Activated T-helper 1 cell treated with anti-CD3 and anti-CD28 coated beads, Interleukin-2, amount 50 U/mL, for 16 hours (primary cell): ENCODE measurements at places on chromosomes 11 and 22.

GRCh38 chr11:84333221-84333620, 1047.1 kb upstream of the CCDC90B start:
- no peak for DNase-seq

- DNase-seq: no peak
Observed at GRCh38 chr11:4459500-4459899, 10.4 kb downstream of the OR52K2 start.

DNA sequence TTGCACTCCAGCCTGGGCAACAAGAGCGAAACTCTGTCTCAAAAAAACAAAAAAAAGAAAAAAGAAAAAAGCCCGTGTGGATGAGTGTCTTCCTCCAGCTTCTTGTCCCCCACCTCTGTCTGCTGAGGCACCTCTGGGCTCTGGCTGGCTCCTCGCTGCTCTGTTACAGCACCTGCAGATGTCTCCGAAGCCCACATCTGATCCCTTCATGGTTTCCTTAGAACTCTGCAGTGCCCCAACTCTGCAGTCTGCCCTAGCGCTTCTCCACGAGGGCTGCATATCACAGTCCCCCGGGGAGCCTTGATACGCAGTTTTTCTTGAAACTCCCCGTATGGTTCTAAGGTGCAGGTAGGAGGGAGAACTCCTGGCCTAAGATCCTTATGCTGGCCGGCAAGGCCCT, 15.9 kb downstream of the KCTD17 start:
- DNase-seq: no peak

- no peak for DNase-seq
Observed at GRCh38 chr11:59199546-59200422, 12.9 kb downstream of the MPEG1 start.

- DNase-seq: no peak
Observed at GRCh38 chr11:123740787-123741158, 687 bp downstream of the ZNF202 start.

GRCh38 chr22:26789951-26790350, 132.6 kb downstream of the MIAT start:
- DNase-seq: no peak

DNA sequence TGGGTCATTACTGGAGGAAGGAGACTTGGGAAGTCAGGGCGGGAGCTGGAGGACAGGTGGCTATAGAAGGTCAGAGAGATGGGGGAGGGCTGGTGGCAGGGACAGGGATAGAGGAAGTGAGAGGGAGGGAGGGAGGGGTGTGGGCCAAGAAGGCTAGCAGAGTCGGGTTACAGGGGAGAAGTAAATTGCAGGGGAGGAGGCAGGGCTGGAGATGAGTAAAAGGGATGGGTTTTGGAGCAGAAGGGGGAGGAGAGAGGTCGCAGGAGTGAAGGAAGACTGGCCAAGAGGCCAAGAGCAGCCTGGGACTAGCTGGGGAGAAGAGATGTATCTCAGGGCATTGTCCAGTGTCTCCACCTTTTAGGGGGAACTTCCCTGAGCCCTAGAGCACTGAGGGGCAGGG, 33.0 kb downstream of the LRRC10B start:
- DNase-seq: no peak

DNA sequence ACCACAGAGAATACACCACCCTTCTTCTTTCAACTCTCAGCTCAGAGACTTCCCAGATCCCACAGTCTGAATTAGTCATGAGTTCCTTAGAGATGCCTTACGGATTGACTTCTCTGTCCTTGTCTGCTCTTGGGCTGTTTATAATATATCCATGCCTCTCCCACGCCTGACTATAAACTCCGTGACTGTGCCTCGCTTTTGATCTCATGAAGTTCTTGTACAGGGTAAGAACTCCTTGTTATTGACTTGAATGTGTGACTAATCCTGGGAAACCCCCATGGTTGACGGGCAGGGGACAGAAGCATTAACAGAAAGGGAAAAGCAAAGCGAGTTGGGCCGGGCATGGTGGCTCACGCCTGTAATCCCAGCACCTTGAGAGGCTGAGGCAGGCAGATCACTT, 62.4 kb upstream of the POU2AF1 start:
- DNase-seq: no peak

DNA sequence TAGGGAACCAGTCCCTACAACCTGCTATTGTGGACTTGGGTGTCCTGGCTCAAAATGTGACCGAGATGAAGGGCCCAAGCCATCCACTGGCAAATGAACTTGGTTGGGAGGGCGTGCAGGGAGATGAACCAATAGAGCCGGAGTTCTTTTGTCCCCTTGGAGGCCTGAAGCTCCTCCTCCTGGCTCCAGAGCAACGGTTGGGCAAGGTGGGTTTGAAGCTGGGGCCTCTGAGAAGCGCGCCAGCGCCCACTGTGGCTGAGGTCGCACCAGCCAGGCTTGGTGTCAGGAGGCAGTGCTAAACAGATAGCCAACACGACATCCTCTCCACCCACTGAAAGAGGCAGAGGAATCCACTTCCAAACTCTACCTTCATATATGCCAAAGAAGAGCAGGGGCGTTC, 36.0 kb upstream of the PACSIN2 start:
- no peak for DNase-seq

DNA sequence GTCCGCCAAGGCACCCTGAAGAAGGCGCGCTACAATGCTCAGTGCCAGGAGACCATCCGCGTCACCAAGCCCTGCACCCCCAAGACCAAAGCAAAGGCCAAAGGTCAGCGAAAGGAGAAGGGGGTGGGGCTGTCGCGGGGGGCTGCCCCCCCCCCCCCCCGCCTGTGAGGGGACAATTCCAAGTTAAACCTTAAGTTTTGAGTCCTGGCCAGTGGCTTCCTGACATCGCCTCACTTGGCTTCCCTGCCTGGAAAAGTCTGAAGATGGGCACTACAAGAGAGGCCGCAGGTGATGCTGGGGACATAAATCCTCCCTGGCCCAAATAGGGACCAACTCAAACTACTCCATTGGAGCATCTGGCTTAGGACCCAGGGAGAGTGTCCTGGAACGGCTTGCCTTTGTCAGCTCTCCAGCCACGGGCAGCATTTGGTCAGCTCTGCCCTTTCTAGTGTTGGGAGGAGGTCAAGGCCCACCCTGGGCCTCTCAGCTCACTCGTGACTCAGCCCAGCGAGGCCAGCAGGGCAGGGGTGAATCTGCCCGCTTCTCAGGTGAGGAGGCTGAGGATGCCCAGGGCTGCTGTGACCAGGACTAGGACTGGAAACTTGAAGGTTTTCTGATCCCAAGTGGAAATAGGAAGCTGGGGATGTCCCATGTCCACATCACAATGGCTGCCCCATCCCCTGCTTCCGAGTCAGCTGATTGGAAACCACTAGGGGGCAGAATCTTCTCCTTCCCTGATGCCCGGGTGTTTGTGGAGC, 1.4 kb downstream of the MDK start:
- DNase-seq: no peak

- no peak for DNase-seq
Observed at GRCh38 chr11:19366992-19367709, 126.4 kb upstream of the E2F8 start.

DNA sequence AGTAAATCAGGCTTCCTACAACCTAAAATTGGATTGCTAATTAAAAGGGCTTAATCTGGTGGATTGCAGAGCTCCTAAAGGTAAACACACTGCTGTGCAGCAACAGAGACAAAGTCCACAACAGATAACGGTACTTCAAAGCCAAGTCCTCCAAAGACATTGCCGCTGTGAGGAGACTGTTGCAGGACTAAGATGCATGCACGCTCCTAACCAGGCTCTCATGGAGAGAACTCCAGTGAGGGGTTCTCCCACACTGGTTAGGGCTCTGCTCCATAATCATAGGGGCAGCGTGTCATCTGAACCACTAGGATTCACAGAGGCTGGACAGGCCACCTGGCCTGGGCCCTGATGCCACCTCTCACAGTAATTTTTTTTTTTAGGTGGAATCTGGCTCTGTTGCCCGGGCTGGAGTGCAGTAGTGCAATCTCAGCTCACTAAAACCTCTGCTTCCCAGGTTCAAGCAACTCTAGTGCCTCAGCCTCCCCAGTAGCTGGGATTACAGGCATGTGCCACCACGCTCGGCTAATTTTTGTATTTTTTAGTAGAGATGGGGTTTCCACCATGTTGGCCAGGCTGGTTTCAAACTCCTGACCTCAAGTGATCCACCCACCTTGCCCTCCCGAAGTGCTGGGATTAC, 56.9 kb upstream of the ARFGAP3 start:
- DNase-seq: no peak

- DNase-seq: no peak
Observed at GRCh38 chr11:133127741-133128140, 404.6 kb downstream of the OPCML start.

DNA sequence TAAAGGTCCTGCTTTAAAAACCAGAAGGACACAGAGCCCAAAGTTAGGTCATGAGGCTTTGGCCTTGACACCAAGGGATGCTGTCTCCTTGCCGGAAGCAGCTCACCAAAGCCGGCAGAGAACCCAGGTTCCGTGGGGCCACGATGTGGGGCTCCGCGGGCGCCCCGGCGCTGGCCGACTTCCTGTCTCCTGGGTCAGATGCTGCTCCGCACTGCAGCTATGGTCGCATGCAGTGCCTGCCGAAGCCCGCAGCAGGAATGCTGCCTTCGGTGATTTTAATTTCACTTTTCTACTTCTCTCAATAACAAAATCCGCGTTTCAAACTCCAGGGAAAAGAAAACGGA, 454 bp upstream of the OTUB1 start:
- no peak for DNase-seq

DNA sequence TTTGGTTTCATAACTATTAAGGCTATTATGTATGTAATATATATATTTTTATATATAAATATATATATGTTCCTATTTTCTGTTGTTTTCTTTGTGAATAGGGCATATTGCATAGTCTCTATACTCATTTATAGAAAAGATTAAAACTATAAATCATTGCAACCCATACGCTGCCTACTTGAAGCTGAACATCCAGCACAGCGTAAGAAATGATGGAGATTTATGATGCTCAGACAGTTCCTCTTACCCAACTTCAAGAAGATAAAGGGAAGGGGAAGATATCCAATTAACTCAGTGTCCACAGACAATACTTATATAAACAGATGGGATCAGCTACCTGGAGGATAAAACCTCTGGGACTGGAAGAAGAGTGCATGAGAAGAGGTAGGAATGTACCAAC, 791.7 kb downstream of the FAM181B start:
- DNase-seq: no peak

- DNase-seq: no peak
Observed at GRCh38 chr11:1208144-1208393, 14.8 kb upstream of the MUC5B start.

DNA sequence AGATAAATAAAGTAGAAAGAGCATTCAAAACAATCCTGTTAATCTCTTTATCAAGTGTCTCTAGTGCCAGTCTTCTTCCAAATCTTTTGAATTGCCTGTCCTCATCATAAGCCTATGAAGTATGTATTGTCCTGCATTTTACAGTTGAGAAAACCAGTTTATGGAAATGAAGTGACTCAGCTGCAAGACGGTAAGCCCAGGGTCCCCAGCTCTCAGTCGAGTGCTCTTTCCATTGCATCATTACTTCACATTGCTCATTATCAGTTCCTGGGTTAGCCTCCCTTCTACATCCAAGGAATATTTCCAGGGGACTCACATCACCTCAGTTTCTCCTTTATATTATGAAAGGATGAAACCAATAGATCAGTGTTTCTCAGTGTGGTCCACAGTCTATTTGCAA, 9.1 kb upstream of the P4HA3 start:
- DNase-seq: no peak

DNA sequence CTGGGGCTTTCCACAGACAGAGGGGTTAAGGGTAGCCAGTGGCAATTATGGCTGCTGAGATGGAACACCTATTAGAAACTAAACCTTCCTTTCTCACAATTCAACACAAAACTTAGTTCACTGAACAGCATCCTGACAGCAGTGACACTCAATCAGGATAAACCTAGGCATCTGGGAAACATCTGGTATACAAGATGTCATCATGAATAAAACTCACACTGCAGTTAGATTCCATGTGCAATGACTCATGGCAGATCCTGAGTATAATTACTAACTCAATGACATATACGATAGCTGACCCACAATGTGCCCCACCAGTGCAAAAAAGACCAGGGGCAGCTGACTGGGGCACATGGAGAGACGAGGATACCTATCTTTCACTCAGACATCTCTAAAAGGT, 17.7 kb downstream of the RBFOX2 start:
- DNase-seq: no peak

DNA sequence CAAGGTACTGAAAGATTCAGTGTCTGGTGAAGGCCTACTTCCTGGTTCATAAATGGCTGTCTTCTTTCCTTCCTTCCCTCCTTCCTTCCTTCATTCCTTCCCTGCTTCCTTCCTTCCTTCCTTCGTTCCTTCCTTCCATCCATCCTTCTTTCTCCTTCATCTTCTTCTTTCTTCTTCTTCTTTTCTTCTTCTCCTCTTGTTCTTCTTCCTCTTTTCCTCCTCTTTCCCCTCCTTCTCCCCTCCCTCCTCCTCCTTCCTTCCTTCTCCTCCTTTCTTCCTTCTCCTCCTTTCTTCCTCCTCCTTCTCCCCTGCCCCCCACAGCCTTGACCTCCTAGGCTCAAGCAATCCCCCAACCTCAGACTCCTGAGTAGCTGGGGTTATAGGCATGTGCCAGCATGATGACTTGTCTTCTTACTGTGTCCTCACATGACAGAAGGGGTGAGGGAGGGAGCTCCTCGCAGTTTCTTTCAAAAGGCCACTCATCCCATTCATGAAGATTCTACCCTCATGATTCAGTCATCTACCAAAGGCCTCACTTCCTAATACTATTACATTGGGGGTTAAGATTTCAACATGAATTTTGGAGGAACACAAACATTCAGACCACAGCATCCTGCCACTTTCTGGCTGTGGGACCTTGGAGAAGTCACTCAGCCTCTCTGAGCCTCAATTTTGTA, 22.6 kb upstream of the CCDC134 start:
- DNase-seq: no peak

- no peak for DNase-seq
Observed at GRCh38 chr22:19548964-19549363, 24.8 kb upstream of the CLDN5 start.

DNA sequence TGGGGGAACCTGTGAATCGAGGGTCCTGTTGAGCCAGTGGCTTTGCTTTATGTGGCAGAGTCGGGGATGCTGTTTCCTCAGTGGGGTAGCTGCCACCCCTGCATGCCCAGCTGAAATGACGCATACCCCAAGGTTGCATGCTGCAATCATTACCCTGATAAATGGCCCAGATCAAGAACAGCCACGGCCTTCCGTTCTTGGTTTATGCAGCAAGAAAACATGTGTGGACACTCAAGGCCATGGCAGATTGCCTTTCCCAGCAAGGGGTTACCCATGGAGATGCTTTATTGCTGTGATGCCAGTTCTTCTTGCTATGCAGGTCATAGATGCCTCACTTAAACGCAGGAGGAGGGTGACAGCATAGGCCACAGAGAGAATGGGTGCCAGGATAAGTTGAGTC, 14.3 kb upstream of the SREBF2 start:
- DNase-seq: no peak
